Keratinocyte (primary cell): ENCODE measurements at places on chromosomes 3 and 15.

DNA sequence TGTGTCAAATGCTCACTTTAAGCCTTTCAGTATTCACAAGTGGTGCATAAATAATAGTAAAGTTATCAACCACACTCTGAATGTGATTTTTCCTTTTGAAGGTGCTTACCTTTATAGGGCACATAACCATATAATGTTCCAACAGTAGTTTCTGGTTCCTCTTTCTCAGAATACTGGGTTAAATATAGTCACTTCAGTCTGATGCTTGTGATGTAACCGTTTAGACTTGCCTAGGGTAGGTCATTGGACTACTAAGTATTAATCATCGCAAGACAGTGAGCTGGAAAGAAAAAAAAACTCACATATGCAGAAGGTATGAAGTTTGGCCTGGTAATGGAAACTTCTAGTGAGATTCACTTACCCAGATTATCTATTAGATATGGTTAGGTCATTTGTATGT is 1.9 kb downstream of the KBTBD8 start:
- DNase-seq: no peak

DNA sequence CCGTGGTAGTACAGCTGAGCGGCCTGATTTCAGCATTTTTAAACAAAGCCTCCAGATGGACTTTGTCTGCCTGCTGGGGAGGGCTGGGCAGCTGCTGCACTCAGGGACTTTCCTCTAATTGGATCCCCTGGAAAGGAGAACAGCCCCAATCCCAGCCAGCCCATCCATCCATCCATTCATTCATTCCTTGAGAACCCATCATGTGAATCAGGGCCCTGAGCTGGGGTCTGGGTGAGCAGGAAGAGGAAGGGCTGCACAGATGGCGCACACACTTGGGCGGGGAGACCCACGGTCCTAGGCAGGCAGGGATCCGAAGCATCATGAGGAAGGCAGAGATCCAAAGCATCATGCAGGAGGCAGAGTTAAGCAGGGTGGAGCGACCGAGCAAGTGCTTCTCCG is 45.7 kb downstream of the TPRA1 start:
- DNase-seq: no peak

- DNase-seq: no peak
These were observed 31.6 kb upstream of the VPS39 start for GRCh38 chr15:42239528-42240182.

DNA sequence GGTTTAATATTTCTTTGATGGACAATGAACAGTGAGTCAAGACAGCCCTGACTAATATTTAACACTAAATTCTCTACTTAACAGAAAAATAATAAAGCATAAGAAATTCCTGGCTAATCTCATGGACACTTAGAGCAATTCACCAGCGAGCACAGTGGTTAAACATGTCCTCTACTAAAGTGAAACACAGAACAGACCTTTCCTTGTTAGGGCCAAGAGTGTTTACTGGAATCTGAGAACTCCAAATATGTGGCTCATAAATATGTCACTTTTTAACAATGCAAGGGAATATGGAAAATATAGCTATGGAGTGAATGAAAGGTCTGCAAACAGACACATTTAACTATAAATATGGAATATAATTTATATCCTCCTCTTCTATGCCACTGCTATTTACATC is 18.6 kb upstream of the IGSF10 start:
- DNase-seq: no peak

GRCh38 chr3:126677862-126678503 is 23.1 kb upstream of the TXNRD3 start:
- DNase-seq: no peak

DNA sequence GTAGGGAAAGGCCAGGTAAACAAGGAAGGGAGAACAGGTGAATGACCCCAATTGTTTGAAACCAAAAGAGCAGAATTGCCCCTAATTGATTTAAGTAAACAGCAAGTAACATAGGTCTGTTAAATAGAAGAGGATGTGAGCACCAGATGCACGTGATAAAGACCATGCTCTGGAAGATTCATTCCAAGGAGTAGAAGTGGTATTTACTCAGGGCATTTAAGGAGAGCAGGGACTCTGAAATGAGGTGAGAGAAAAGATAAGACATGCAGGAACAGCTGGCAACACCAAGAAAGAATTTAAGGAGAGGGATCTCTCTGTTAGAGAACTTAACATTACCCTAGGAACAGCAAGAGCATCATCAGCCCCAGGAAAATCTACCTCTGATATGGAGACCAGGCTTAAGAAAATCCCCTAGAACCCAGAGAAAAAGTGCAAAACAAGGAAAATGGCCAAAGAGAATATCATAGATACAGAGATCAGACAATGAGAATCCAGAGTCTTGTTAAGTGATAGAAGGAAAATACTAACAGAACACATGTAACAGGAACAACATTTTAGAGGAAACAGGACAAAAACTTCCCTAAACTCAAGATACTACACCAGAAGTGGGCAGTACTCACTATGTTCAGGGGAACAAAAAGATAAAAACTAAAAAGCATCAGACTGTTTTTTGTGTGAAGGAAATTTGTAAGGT is 6.4 kb downstream of the NUDT16 start:
- no peak for DNase-seq

DNA sequence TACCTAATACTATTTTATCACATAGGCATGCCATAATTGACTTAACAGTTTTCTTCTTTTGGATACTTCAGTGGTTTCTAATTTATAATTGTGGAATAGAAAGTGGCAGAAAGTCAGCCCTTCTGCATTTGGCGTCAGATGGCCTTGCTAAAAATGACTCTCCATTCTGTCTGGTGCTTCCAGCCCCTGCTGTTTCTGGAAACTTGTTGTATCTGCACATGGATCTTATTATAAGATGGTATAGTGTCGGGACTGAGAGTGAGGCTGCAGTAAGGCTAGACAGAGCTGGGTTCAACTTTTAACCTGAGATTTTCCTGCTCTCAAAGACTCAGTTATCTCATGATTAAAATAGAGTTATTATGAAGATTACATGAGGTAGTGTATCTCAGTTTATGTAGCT is 74.8 kb upstream of the WDR72 start:
- no peak for DNase-seq

DNA sequence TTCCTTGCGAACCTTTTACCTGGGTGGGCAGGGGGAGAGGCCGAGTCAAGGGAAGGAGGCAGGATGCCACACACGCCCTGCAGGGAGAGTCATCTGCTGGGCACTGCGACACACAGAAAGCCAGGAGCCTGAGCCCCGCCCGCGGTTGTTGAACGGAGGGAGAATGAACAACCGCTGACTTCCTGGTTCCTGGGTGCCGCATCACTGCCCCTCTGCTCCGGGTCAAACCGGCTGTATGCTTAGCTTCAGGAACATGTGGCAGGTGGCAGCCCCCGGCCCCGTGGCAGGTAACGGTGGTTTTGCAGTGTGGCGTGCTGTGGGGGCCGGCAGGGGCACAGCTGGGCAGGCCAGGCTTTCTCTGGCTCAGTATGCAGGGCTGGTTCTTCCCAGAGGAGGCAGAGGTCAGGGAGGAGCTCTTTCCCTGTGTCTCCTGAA is 33.4 kb downstream of the APBA2 start:
- DNase-seq: no peak

GRCh38 chr3:32882189-32882588 is 64.4 kb downstream of the TRIM71 start:
- no peak for DNase-seq

GRCh38 chr3:182165234-182165633 is 453.5 kb downstream of the SOX2 start:
- no peak for DNase-seq

- no peak for DNase-seq
These were observed 12.4 kb downstream of the RBPMS2 start for GRCh38 chr15:64763021-64763420.

DNA sequence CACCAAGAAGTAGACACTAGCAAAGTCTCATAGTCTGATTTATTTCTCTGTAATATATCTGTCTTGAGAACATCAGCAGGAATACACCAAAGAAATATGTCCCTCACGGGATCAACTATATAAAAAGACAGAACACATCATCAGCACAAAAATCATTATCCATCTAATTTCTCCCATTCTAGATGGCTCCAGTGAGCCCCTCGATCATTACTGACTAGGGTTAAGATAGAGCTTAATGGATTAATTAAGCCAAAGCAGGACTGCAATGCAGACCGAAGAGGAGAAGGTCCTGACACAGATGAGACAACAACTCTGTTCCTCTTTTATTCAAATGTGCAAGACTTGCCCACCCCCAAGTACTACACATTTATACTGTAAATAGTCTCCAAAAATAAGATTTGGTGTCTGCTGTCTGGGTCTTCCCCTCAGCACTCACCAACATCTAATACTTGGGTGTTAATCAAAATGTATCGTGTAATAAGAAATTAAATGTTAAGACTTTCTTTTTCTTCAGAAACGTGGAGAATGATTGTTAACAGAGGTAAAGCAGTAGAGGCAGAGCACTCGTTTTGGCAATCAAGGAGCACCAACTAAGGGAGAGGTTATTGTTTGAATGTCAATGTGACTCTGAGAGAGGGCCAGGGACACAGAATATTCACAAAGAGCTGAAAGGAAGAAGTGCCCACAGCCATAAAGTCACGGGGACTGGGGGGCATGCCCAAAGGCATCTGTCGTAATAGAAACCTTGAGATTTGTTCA is 133.6 kb downstream of the TIGIT start:
- DNase-seq: no peak

GRCh38 chr3:148957586-148957985 is 33.8 kb upstream of the GYG1 start:
- DNase-seq: no peak

DNA sequence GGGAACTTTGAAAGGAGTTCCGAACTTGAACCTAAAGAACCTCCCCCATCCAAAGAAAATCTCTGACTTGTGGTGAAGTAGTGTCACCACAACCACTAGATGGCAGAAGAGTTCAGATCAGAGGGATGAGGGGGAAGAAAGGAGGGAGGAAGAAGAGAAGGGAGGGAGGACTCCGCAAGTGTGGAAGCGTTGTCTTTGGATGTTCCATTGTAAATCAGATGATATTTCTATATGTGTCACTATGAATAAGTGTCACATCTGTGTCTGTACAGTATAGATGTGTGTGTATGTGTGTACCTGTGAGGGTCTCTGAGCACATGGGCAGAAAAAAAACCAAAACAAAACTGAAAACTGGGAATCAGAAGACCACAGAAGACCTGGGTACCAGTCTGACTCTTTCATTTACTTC is 16.9 kb downstream of the SLC24A1 start:
- peak; percentile 45 for DNase-seq

GRCh38 chr3:58639001-58639400 is 27.6 kb downstream of the FAM3D start:
- DNase-seq: no peak

DNA sequence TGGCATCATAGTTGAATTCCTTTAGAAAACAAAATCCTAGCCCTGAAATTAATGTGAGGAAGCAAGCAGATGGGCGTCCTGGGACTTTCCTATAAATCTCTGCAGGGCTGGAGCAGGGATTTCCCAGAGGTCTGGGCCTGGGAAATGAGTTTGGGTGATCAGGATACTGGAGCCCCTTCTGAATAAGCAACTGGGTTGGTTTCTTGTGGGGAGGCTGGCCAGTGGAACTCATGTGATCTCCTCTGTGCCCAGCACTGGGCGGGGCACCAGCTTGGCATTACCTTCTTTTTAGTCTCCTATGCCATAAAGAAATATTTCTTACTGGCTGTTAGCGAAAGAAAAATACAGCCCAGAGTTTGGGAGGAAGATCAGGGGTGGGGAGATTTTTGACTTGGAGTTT is 1.7 kb downstream of the THSD4 start:
- DNase-seq: no peak
